ENCODE measurements at places on chromosomes 5 and 9. TPM values are rescaled to one million over a fixed set of nuclear protein-coding genes. Genes with fewer than 3 reads are reported as not detected.

Gene HSPB3
- total RNA-seq, result 0.54 TPM

Gene HTR4
- 0.11 TPM for total RNA-seq

Gene RIC1
- 42.1 TPM for total RNA-seq

Gene PAEP
- not detected for total RNA-seq

Gene SIT1
- 0.39 TPM for total RNA-seq

Gene KYAT1
- 2.9 TPM for total RNA-seq

Gene PITX1
- total RNA-seq, result 175 TPM

Gene PGM5
- total RNA-seq, result 0.91 TPM

Gene LCN2
- not detected for total RNA-seq

Gene ITGA2
- total RNA-seq, result 1.4 TPM

Gene NR5A1
- not detected for total RNA-seq

Gene PCDHA9
- total RNA-seq, result 0.26 TPM

Gene LHFPL2
- total RNA-seq, result 292 TPM

Gene CEL
- total RNA-seq, result 0.11 TPM

Gene GDA
- total RNA-seq, result not detected

Gene PCDHA6
- 0.52 TPM for total RNA-seq

Gene FOXD4
- 0.43 TPM for total RNA-seq

Gene CD72
- 2.8 TPM for total RNA-seq

Gene TSSK1B
- 0.52 TPM for total RNA-seq

Gene S100Z
- total RNA-seq, result not detected

Gene PTGER4
- 11.1 TPM for total RNA-seq

Gene CDKN2B-AS1
- 6.7 TPM for total RNA-seq

Gene SLC4A9
- not detected for total RNA-seq

Gene MVB12B
- 6.0 TPM for total RNA-seq

Gene IL5
- total RNA-seq, result not detected

Gene ALDH1B1
- 17.0 TPM for total RNA-seq

Gene SLC45A2
- total RNA-seq, result 0.13 TPM

Gene C9
- total RNA-seq, result 0.54 TPM

Gene FAF2
- 54.6 TPM for total RNA-seq

Gene ZSWIM6
- 15.8 TPM for total RNA-seq

Gene HNRNPH1
- total RNA-seq, result 450 TPM

Gene ZNF483
- total RNA-seq, result 6.5 TPM

Gene FAM169A
- 0.76 TPM for total RNA-seq

Gene NIPAL4
- not detected for total RNA-seq

Gene MAMDC2
- total RNA-seq, result 16.9 TPM

Gene UAP1L1
- total RNA-seq, result 15.6 TPM

Gene IER5L
- 52.7 TPM for total RNA-seq

Gene CATSPER3
- 0.13 TPM for total RNA-seq

Gene ANKRD34B
- not detected for total RNA-seq

Gene GPR150
- total RNA-seq, result not detected

Measured in articular chondrocyte of knee joint (primary cell).